ENCODE measurements at places on chromosomes 7 and 10. TPM values are rescaled to one million over a fixed set of nuclear protein-coding genes. Genes with fewer than 3 reads are reported as not detected.

Gene KCP
- total RNA-seq: 0.53 TPM

Gene CFAP58
- total RNA-seq: not detected

- peak; percentile 5 for DNase-seq
- H3K27ac ChIP-seq: peak overlapping the region; percentile 14
- H3K36me3 ChIP-seq: no peaks in the 10 kb centered on the region
These were observed 743 bp upstream of the ZCCHC24 start for GRCh38 chr10:79445977-79446757.

DNA sequence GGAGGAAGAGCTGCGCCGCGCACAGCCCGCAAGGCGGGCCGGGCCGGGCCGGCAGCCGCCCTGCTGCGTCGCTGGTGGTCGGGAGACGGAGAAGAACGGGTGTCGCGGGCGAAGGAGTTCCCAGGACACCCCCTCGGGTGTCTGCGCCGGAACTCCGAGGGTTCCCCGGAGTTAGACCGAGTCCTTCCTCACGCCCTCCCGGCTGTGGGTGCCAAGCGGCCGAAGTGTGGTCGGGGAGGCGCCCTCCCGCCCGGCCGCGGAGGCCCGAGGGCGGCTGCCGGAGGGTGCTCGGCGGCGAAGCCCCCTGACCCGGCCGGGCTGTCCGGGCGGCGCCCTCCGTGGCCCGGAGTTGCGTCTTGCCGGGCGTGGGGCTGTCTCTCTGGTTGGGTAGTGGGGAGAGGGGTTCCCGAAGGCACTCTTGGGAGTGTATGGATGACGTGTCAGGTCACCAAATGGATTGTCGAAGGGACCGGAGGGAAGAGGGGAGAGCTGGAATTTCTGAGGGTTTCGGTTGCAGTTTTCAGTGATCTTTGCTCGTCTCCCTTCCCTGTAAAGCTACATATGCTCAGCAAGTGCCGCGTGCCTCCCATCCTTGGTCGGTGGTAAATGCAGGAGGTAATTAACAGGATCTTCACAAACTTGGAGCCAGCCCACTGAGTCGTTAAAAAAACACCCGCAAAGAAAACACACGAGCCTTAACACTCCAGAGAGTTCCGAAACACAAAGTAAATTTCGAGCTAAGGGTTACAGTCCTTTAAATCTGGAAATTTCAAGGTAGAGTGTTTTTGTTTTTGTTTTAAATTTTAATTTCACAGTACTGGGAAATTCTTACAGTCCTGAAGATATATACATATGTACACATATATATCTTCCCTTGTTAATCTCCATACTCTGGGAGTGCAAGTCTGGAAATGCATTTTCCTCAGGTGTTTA lies 871 bp downstream of the ST7 start:
- H3K36me3 ChIP-seq: no peaks in the 10 kb centered on the region
- no peaks in the 10 kb centered on the region for H3K27me3 ChIP-seq
- H3K27ac ChIP-seq: no peak overlapping the region
- H3K4me3 ChIP-seq: peak overlapping the region; percentile 49

DNA sequence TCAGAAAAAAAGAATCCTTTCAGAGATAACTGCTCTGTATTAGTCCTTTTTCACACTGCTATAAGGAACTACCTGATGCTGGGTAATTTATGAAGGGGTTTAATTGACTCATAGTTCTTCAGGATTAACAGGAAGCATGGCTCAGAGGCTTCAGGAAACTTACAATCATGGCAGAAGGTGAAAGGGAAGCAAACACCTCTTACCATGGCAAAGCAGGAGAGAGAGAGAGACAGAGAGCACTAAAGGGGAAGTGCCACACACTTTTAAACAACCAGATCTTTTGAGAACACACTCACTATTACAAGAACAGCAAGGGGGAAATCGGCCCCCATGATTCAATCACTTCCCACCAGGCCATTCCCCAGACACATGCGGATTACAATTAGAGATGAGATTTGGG lies 114.2 kb downstream of the TES start:
- no peak overlapping the region for H3K27ac ChIP-seq
- no peaks in the 10 kb centered on the region for H3K27me3 ChIP-seq
- H3K4me1 ChIP-seq: no peaks in the 10 kb centered on the region
- no peak for DNase-seq
- H3K36me3 ChIP-seq: no peaks in the 10 kb centered on the region

All from T-cell (primary cell).